DMS 273 treated with DMSO at 0.1 percent for 48 hours (cell line): ENCODE measurements at places on chromosomes 11 and 22.

DNA sequence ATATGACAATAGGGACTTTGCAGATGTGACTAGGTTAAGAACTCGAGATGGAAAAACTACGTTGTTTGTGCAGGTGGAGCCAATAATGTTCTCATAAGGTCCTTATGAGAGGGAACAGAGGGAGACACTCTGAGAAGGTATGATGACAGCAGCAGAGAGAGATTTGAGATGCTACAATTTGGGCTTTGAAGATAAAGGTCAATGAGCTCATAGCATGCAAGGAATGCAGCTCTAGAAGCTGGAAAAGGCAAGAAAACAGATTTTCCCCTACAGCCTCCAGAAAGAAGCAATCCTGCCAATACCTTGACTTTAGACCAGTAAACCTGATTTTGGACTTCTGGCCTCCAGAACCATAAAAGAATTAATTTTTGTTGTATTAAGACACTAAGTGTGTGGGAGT lies 21.1 kb downstream of the FAM76B start:
- DNase-seq: no peak

DNA sequence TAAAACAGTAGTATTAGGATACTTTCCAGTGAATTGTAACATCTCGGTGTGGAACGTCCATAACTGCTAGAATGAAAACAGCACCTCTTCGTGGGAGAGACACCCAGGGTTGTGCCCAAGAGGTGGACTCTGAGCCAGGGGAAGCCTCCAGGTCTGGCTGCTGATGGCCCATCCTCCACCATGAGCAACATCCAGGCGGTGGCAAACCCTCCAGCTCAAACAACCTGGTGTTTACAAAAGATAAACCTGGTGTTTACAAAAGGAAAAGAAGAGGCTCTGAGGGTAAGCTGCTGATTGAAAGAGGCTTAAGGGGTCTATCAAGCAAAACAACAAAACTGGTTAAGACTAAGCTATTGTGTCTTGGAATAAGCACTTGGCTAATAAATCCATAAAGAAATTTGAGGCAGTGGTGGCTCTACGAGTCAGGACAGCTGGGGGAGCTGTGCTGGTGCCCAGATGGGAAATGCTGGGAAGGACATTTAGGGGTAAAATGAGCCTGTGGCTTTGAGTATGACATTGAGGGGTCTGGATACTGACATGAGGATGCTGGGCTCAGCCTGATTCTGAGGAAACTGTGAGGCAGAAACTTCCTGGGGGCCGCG lies 909.0 kb downstream of the BRD1 start:
- DNase-seq: no peak

DNA sequence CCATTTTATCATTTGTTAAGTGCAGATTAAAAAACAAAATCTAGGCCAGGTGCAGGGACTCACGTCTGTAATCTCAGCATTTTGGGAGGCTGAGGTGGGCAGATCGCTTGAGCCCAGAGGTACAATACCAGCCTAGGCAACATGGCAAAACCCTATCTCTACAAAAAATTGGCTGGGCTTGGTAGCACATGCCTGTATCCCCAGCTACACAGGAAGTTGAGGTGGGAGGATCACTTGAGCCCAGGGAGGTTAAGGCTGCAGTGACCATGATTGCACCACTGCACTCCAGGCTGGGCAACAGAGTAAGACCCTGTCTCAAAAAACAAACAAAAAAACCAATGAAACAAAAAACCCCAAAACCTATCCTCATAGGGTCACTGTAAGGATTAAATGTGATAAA lies 32.9 kb downstream of the HIRA start:
- no peak for DNase-seq

DNA sequence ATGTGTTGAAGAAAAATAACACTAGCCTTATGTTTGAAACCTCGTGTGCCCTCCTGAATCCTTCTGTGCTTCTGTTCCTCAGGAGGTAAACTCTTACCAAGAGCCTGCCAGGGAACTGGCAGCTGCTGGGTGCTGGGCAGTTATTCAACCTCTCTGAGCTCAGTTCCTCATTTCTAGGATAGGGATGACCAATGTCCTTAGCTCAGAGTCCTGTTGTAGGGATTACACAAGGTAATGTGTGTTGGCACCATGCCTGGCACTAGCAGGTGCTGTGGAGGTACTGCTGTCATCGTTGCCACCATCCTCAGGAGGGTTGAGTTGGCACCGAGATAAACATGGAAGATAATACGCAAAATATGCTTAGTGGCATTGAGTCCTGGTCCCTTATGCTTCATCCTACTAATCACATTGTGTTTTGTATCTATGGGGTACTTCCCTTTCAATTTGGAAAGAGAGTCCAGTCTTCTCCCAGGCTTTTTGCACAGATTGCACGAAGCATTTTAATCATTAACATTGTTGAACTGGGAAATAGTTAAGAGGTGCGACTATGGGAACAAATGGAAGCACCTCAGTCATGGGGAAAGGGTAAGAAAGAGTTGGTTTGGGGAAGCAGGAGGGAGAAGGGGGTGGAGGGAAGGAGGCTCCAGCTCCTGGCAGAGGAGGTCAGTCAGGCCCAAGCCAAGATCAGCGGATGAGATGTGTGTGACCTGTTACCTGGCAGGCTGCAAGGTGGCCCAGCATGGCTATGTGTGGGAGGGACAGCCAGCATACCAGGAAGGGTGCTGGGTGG lies 56.7 kb downstream of the CABIN1 start:
- DNase-seq: no peak

GRCh38 chr11:128262463-128263345 lies 324.7 kb downstream of the ETS1 start:
- DNase-seq: no peak

GRCh38 chr22:44801476-44801875 lies 49.1 kb downstream of the ARHGAP8 start:
- no peak for DNase-seq

- no peak for DNase-seq
Measured at GRCh38 chr11:106853850-106854401, 164.3 kb downstream of the GUCY1A2 start.

DNA sequence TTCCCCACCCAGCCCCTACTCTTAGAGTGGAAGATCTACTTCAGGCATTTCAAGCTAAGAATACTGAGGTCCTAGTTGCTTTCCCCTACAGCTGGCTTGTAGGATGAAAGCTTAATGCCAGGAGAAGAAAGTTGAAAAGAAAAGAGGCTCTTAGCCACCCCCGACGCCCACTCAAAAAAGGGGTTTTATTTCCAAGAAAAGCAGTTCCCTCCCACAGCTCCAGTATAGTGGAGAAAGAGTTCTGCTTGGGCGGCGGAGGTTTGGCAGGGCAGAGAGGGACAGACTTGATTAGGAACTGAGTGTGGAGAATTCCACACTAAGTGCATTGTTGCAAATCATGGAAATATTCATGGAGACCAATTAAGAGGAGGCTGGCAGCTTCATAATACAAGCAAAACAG lies 470.9 kb downstream of the ETS1 start:
- no peak for DNase-seq

GRCh38 chr11:19779740-19780139 lies 67.1 kb downstream of the NAV2 start:
- no peak for DNase-seq

GRCh38 chr11:64334764-64335735 lies 5.0 kb upstream of the CCDC88B start:
- DNase-seq: peak; percentile 81

DNA sequence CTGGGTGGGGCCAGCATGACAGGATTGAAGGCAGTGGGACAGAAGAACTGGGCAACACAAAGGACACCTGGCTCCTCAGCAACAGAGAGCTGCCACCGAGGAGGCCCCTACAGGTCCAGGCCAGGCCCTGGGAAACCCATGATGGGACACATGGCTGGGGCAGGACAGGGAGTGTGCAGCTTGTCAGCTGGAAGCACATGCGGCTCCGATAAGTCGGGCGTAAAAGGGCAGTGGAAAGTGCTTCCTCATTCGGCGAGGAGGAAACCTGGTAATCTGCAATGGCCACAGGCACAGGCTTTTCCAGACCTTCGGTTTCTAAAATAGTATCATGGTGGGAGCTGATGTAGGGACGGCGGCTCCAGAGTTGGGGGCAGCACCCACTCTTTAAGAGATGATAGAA lies 16.5 kb downstream of the GNAZ start:
- no peak for DNase-seq

DNA sequence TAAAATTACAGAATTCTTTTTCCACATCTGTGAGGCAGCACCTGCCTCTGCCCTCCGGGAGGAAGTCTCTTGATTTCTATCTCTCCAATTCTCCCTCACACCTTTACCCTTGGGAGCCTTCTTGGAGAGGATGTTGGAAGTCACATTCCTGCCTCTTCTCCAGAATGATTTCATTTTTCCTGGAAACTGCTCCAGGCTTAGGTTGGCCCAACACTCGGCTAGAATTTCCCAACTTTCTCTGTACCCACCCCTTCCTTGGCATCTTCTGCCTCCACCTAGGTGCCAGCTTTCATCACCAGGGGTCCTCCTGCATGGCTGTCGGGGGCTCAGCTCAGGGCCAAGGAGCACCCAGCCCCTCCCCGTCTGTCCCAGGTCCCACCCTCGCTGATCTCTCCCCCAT lies 43.2 kb downstream of the SLCO2B1 start:
- no peak for DNase-seq

DNA sequence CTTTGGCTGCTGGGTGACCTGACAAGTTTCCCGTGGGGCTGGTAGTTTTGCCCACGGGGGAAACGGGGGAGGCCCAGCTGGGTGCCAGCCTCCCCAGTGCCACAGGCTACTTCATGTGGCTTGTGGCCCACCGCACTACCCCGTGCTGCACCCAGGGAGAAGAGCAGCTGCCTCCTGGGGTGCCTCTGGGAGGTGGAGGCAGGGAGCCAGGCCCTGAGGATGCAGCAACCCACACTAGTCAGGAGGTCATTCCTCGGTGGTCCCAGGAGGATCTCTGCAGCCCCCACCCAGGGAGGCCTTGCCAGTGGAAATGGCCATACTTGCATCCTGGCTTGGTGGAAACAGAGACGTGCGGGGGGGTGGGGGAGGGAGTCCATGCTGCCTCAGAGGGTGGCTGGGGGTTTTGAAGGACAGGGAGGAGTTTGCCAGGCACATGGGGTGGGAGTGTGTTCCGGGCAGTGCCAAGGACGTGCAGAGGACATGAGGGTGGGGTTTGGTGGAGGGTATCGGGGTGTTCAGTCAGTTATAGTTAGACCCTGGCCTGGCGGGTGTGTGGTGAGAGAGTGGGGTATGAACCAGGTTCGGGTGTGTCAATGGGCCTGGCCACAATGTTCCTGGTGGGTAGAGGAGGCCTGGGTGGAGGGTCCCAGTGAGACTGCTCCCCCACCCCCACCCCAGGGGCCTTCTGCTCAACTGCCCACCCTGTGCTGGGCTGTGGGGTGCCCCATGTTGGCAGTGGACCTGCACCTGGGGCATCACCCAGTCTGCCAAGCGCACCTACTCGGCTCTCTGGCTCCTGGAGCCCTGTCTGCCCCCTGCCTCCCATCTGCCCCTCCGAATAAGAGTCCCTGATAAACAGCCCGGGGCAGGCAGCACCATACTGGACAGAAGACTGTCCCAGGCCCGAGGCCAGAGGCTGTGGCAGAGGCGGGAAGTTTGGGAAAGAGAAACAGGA lies 3.8 kb downstream of the PIM3 start:
- DNase-seq: no peak

DNA sequence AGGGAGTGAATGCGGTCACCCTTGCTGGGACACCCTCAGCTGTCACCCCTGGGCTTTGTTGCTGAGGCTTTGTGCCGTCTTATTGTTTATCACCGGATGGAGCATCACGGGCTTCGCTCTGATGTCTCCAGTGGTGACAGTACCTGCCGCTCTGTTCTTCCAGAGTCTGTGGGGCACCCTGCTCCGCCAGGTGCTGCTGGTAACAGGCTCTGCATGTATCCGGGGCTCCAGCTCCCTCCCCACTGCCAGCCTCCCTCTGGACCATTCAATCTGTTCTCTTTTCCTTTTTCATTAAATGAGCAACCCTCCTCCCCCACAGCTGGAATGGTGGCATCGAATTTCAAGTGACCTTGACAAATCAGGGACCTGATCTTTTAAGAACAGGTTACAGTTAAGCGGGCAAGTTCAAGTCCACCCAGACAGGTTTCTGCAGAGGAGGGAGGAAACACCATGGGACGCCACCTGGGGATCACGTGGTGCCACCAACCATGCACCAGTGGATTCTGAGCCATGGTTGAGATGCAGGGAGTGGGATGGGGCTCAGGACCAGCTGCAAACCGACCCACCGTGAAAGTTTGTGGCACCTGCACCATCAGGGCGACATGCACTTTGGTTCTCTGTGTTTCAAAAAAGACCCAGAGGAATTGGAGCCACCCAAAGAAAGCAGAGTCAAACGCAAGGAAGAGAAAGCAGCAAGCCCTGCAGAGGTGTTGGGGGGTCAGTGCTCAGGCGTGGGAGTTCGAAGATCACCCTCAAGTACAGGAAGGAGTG lies 89.3 kb downstream of the BCR start:
- DNase-seq: no peak

DNA sequence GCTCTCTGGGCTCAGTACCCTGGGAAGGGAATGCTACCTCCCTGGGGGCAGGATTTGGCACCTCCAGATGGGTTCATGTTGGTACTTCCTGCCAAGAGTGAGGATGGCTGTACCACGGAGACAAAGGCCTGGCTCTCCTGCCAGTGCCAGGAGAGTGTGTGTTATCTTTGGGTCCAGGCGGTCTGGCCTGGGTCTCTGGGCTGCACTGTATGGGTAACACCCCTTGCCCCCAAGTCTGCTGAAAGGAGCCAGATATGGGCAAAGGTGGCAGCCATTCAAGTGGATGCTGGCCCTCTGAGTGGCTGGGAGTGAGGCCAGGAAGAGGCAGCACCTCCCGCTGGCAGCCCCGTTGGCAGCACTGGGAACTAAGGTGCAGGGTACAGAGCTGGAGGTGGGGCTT lies 91.5 kb downstream of the NECTIN1 start:
- no peak for DNase-seq

- no peak for DNase-seq
Measured at GRCh38 chr11:118055966-118056365, 20.9 kb upstream of the TMPRSS4 start.

- no peak for DNase-seq
Measured at GRCh38 chr11:1344056-1344635, 34.7 kb upstream of the TOLLIP start.

GRCh38 chr11:13114566-13115379 lies 105.7 kb downstream of the RASSF10 start:
- no peak for DNase-seq

GRCh38 chr22:41286639-41287091 lies 678 bp upstream of the RANGAP1 start:
- DNase-seq: no peak

GRCh38 chr22:29658176-29658575 lies 54.7 kb downstream of the NF2 start:
- no peak for DNase-seq

DNA sequence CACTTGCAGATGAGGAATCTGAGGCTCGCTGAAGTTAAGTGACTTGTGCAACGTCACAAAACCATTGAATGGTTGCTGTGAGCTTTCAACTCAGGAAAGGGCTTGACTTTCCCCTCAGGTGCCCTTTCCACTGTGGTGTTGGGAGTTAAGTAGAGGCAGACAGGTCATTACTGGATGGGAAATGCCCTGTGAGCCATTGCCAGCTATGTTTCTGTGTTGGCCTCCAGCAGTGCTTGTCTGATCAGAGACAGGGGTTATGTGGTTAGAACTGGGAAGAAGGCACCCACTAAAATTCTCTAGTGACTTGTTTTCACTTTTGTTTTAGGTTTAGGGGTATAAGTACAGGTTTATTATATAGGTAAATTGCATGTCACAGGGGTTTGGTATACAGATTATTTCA lies 96.6 kb downstream of the FDX1 start:
- DNase-seq: no peak
